Ascending aorta (tissue), 2 donors: ENCODE measurements at places on chromosomes 16 and 17.

DNA sequence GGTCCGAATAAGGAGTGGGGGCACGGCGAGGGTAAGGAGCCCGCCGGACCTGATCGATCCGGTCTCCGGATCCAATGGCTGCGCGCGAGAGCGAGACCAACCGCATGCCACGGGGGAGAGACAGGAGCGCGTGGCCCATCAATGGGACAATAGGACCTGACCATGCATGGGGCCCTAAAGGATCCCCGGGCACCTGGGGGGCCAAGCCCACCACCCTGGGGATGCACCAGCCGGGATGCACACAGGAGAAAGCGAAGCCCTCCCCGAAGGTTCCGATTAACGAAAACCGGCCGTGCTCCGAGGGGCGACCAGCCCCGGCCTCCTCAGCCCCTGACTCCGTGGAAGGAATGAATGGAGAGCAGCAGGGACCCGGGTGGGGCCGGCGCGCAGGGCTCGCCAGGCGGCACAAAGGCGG is 525 bp downstream of the JPT1 start:
- no peak for DNase-seq

DNA sequence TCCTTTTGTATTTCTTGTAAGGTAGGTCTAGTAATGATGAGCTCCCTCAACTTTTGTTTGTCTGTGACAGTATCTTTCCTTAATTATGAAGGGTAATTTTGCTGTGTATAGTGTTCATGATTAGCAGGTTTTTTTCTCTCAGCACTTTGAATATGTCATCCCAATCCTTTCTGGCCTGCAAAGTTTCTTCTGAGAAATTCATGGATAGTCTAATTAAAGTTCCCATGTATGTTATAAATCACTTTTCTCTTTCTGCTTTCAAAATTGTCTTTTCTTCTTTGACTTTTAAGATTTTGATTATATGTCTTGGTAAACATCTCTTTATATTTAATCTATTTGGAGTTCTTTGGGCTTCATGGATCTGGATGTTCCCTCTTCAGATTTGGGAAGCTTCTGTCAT is 54.3 kb upstream of the ZKSCAN2 start:
- no peak for DNase-seq

- DNase-seq, result no peak
These were observed 15.1 kb downstream of the GSDMB start for GRCh38 chr17:39903158-39903884.

GRCh38 chr16:67245674-67246080 is 1.6 kb downstream of the FHOD1 start:
- no peak for DNase-seq

- DNase-seq, result no peak
These were observed 21.9 kb downstream of the ZNF423 start for GRCh38 chr16:49833796-49834530.

DNA sequence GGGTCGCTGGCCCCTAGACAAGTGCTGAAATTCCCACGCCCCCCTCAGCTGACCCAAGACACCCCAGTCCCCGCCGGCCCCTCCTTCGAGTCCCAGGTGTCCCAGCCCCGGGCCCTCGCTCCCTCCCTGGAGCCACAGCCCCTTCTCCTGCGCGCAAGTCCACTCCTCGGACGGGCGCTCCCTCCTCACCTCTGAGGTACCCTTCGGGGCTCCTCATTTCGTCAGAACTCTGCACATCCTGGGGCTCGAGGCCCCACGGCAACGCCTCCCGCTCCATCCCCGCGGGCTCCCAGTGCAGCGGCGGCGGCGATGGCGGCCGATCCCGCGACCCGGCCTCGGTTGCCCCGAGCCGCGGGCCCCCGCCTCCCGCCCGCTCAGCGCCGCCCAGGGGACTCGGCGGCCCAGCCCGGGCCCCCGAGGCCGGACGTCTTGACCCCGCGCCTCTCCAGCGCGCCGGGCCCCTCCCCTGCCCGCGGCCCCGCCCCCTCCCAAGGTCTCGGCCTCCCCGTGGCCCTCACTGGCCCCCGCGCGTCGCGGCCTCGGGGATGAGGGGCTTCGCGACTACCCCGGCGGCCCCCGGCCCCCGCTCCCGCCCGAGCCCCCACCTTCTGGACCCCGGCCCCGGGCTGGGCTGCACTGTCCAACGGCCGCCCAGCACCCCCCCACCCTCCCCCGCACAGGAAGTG is at the start of gene ZNF768:
ZNF768 (minus strand) TSS at position 430 of the 686 bp plus-strand sequence; CDS start at position 277, 153 bp downstream.
- no peak for DNase-seq

GRCh38 chr17:48240562-48241130 is 133.1 kb downstream of the SNX11 start:
- no peak for DNase-seq

DNA sequence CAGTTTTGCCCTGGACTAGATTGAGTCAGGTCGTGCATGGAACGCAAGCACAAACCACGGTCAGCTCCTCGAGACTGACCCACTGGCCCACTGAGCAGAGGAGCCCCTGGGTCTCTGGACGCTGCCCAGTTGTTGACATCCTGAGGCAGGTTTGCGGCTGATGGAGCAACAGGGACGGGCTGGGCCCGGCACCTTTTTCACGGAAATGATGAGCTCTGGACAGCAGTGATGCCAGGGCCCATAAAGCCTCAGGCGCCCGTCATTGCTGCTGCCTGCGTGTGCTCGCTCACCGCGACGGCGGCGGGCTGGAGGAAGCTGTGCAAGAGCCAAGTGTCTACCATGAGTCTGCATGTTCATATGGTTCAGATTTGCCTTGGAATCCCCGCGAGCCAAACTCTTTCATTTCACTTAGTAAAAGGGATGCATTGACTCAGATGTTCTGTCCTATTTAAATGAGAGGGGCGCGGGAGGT is 30.8 kb upstream of the CRISPLD2 start:
- DNase-seq, result no peak

DNA sequence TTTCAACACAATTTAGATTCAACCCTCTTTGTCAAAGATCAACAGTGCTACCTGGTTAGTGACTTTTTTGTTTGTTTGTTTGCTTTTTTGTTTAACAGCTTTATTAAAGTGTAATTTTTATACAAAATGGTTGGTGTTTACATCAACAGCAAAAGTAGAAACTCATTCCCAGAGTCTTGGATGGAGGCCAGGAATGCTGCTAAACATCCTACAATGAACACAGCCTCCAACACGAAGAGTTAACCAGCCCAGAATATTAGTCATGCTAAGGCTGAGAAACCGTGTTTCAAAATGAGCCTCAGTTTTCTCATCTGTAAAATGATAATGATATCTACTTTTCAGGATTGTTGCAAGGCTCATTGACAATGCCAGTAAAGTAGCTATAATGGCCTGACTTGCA is 211.0 kb upstream of the MAF start:
- no peak for DNase-seq

DNA sequence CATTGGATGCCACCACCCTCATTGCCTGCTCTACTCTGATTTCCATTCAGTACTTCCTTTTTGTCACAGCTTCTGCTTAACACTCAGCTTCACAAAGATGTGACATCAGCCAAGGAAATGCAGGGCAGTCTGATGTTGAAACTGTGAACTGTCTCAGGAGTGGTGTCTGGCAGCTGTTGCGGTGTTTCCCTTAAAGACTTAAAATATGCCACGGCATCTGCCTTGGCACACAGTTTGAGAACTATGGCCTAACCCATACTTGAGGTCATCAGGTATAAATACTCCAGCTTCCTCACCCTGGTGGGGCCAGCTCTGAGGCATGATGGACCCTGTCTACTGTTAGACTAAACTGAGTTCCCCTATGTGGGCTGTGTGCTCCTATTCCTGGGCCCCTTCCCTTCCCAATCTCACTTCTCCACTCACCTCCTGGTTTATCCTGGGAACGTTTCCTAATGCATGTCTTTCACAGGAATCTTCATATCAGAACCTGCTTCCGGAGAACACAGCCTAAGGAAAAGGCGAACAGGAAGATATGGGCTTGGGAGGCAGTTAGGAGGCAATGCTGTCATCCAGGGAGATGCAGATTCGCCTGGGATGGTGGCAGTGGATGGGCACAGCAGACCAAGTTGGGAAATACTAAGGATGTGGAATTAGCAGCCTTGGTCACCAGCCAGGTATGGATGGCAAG is 96.5 kb downstream of the WSCD1 start:
- DNase-seq, result no peak

DNA sequence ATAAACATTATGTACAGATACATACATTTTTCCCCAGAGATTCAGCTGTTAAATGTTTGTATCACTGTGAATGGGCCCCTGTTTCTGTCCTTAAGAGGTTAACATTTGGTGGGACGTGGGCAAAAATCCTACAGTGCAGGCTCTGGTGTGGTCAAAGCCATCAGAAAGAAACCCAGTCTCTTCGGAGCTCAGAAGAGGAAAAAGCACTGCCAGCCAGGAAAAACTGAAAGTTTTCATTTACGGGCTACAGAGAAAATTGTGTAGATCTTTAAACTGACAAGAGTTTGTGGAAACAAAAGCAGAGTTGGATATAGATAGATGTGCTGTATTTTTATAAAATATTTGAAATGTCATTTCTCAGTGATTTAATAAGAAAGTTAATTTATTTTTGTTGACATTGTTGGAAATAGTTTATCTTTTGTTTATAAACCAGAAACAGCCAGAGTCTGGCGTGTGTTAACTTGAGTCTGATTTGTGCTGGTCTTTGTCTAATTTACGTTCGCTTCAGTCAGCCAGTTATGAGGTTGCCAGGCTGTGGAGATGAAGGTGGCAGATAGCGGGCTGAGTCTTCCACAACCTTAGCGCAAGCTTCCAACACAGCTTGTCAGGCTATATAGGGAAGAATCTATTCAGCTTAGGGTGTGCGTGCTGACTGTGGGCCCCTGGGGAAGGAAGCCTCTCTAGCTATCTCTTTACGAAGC is 9.5 kb upstream of the TEKT3 start:
- no peak for DNase-seq

DNA sequence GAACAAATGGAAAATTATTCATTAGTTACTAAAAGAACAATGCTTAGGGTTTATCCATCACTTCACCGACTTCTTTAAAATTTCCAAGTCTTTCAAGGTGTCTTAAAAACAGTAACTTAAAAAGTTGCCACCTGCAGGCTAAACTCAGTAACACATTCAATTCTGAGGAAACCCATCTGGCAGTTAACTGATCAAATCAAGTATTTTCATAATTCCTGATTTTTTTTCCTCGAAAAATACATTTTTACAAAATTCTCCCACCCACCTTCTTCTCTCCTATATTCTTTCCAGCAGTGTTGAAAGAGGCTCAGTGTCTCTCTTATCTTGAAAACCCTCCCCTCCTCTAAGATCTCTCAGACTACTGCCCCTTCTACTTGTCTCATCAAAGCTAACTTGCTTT is 29.9 kb downstream of the PARN start:
- DNase-seq, result no peak

DNA sequence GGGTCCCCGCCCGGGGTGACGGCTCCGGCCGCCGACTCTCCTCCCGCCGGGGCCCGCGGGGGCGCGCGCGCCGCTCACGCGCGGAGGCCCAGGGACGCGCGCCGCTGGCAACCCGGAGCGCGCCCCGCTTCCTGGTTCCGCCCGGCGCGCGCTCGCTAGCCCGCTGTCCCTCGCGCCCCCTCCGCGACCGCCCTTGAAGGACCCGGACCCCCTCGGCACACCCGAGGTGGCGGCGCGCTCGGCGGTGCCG is at the start of gene STAT5B:
STAT5B (minus strand) TSS at position 33 of the 250 bp plus-strand sequence. CDS start 44,264 bp downstream, outside the sequence.
- DNase-seq, result peak; percentile 81

- DNase-seq, result no peak
These were observed 28.2 kb downstream of the MAP1LC3B start for GRCh38 chr16:87420026-87421002.
